ENCODE measurements at places on chromosomes 7 and 10. TPM values are rescaled to one million over a fixed set of nuclear protein-coding genes. Genes with fewer than 3 reads are reported as not detected.

GRCh38 chr10:3622845-3623621, 162.0 kb downstream of the KLF6 start:
- no peak for DNase-seq

The HOXA3 gene
- 5.8 TPM for polyA plus RNA-seq

The TAS2R16 gene
- not detected for polyA plus RNA-seq

DNA sequence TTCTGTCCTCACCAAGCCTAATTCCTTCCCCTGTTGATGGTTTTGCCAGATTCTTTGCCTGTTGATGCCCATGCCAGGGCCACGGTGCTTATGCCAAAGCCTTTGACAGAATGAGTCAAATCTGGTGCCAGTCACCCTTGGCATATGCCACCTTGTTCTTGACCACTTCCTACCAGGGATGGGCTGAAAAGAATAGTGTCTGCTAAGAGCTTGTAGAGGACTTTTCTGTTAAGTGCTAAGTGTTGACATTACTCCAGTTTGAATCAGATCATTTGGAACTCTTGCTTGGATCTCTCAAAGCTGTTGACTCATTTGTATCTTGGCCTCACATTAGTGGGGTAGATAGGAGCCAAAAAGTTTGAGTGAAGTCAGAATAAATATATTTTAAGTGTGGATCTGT, 661.2 kb downstream of the AUTS2 start:
- DNase-seq, result no peak

The BAMBI gene
- 23.2 TPM for polyA plus RNA-seq
